ENCODE measurements at places on chromosomes 2 and 18.

DNA sequence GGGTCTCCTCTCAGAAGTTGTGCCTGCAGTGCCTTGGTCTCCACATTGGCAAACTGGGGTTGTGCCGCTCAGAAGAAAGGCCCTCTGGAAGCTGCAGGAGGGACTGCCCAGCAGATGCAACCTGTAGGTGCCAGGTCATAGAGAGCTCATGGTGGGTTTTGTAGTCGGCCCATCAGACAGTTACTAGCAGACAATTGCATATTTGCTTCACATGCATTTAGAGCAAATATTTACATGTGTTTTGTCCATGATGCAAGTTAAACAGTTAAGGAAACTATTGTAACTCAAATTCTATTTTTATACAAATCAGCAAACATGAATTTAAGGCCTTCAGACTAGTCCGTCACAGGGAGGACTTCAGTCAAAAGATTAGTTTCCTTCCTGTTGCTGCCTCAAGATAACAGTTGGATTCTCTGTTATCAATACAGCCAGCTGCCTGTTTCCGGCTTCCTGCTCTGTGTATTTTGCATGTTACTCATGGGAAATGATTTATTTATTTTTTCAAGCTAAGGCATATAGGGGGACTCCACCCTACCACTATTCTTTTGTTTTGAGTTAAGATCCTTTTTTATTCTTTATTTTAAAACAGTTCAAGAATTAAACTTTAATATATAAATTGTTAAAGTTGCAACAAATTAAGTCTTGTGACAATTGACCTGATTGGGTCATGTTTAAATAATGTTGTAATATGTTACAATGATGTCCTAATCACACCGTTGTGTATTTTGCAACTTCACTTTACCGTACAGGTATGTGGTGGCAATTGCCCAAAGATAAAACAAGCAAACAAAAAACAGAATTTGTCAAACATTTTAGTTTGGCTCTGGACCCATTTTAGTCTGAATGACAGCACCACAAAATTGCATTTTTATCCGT lies 133.5 kb downstream of the SPTBN1 start:
- DNase-seq, result no peak

DNA sequence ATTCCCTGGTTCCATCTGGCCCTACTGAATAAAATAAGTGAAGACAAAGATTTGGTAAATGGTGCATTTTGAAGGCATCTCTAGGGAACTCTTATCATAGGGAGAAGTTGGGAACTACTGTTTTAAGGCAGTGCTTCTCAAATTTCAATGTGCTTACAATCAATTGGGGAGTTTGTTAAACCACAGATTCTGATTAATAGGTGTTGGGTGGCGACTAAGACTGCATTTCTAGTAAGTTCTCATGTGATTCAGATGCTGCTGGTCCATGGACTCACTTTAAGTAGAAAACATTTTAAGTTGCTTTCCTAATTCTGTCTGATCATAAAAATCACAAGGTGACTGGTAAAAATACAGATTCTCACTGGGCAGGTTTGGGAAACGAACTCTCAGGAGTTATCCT lies 14.6 kb downstream of the FARSB start:
- no peak for DNase-seq

- no peak for DNase-seq
Observed at GRCh38 chr2:10787176-10787968, 25.2 kb downstream of the PDIA6 start.

DNA sequence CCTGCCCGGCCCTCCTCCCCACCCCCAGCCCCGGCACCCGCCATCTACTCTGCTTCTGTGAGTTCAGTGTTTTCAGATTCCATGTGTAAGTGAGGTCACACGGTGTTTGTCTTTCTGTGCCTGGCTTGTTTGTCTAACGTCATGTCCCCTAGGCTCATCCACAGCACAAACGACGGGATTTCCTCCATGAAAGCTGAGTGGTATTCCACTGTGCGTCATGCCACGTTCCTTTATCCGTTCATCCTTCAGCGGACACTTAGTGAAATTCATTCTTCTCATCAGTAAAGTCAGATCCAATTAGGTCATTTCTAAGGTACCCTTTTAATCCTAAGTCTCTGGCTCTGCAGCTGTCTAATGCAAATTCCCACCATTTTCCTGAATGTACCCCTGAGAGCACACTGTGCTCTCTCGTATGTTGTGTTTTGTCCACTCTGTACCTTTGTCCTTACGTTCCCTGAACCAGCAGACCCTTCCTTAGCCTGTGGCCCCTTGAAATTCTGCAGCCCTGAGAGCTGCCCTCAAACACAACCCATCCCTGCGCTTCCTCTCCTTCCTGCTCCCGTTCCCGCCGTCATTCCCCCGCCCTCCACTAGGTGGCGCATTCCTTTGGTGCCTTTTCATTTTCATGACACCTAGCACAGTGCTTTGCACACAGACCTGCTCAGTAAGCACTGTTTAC lies 44.1 kb downstream of the TRAPPC12 start:
- no peak for DNase-seq

GRCh38 chr2:200194746-200195145 lies 111.7 kb upstream of the SPATS2L start:
- DNase-seq, result no peak

- DNase-seq, result no peak
Observed at GRCh38 chr2:29582062-29582461, 339.3 kb downstream of the ALK start.

DNA sequence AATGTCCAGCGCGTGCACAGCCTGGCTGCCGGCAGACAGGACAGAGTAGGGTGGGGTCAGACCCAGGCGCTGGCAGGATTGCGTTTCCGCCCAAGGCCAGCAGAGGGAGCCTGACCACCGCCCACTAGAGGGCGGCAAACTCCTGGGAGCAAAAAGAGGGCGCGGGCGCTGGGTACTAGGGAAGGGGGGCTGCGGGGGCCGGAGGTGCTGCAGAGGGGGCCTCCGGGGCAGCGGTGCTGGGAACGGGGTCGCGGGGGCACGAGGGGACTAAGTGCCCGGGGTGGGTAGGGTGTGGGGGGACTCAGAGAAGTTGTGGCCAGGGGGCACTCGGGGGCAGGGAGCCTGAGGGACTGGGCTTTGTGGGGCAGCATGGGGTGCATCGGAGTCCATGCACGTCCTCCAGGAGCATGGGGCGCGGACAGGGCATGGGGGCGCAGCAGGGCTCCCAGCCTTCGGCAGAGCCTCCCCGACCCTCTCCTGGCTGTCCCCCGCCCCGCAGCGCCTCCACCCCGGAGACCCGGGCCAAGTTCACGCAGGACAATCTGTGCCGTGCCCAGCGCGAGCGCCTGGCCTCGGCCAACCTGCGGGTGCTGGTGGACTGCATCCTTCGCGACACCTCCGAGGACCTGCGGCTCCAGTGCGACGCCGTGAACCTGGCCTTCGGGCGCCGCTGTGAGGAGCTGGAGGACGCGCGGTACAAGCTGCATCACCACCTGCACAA lies 3.2 kb downstream of the TEKT4 start:
- no peak for DNase-seq

GRCh38 chr2:237625216-237625705 lies 2.1 kb upstream of the LRRFIP1 start:
- no peak for DNase-seq

DNA sequence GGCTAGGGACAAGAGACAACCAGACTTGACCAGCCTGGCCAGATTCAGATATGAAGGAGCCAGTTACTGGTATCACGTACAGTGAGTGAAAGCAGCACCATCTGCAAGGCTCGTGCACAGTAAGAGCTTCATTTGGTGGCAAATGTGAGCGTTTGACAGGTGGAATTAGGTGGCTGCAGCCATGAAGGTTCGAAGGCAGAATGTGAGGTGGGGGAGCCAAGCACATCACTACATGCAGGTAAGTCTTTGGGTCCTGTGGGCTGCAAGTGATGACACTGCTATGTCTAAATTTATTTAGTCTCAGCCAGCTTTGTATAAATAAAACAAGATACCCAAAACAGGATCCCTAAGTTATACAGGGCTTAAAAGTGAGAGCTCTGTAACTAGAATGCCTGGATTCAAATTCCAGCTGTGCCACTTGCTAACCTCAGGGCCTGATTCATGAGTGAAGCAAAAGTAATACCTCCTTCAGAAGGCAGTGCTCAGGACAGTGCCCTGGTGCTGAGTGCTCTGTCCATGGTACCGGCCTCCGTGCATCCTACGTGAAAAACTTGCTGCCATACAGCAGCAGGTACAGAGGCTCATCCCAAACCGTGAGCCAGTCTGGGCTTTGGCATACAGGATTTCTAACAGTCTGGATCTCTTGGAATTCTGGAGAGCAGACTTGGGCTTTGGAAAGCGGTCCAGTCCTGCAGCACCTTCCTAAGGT lies 18.6 kb downstream of the DDX18 start:
- DNase-seq, result no peak

- DNase-seq, result no peak
Observed at GRCh38 chr2:66445925-66446871, 11.3 kb downstream of the MEIS1 start.

DNA sequence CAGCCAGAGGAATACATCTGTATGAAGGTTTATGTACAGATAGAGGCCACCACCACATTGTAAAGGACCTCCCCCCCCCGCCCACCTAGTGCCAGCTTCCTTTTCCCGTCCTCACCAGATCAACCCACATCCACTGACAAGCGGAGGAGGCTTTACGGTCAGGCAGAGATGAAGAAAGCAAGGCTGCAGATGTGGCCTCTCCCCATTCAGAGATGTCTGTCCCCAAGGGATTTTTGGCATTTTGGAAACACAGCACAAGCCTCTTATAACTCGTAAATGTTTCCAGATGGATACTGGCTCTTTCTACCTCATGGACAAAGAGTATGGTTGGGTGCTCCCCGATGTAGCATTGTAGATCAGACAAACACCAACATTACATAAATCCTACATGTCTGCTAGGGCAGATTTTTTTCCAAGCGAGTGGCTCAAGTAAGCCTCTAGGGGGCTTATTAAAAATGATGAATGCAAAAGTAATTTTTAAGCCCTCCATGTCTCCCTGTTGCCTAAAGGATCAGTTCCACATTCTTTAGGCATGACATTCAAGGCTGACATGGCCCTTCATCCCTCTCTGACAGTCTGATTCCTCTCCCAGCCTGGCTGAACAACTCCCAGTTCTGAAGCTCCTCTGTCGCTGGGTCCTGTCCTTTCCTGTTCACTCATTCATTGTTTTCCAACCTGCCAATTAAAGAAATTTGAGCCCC lies 11.7 kb downstream of the VIT start:
- no peak for DNase-seq

DNA sequence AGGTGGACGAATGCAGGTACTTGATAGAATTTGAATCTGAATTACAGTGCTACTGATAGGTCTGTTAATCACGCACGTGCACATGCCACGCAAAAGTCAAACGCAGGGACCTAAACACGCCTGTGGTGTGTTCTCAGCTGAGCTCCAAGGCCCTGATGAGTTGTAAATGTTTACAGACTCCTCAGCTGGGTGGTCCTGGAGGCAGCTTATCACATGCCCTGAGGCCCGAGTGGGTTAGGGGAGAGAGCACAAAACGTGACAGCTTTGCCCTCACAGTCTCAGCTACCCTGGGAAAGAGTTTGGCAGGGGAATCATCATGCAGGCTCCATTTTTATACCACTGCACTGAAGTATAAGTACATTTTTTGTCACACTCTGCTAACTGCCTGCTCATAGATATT lies 68.3 kb upstream of the FAM110C start:
- no peak for DNase-seq

Measured in left forelimb (tissue), 1 donor.